ENCODE measurements at places on chromosomes 2 and 18.

DNA sequence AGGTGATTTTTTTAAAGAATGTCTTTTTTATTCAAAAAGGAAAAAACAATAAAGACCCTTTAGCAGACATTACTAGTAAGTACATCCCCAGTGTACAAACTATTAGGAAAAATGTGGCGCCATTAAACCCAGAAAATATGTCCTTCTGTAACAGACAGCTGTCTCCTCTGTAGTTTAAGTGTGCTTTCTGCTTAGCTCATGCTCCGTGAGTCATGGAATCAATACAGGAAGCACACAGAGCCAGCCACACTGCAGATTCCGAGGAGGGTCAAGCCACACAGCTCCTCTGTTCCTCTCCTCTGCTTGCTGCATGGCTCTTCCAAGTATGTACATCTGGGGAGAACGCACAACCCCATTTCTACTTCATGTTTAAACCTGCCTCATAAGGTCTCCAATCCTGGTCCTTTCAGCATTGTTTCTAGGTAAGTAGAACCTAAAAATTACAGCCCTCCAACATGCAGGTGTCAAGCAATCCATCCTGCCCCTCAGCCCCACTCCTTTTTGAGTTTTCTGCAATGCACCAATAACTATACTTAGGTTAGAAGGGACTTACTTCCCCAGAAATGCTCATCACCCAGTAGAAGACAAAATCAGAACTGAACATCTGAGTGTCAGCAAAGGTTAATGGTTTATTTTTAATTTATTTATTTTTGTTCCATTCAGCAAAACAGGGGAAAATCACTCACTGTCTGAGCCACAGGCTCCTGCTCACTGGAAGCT, 37.5 kb downstream of the ACVR1 start:
- DNase-seq: no peak

DNA sequence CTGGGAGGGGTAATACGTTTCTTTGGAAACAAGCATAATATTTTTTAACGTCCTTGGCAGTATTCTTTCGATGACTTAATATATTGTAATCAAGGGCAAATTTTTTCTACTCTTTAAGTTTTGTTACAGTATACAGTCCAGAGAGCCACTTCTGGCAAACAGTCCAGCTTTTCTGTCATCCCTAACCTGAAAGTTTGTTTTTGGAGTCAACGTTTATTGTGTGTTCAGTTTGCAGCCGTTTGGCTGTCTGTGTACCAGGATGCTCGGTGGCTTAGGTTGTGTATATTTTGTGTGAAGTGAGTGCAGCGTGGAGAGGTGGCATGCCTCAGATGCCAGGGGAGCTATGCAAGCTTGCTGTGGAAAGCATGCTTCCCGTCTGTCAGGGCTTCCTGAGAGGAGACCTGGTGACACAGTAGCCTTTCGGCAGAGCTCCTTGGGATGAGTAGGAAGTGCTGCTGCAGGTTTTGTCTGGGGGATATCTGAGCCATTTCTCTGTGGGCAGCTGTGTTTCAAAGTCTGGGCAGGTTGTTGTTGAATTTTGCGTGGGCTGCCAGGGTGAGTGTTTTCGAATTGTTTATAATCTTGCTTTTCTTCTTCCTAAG, 14.7 kb downstream of the MAP3K20 start:
- no peak for DNase-seq

GRCh38 chr2:226207671-226208070, 591.9 kb downstream of the IRS1 start:
- DNase-seq: no peak

DNA sequence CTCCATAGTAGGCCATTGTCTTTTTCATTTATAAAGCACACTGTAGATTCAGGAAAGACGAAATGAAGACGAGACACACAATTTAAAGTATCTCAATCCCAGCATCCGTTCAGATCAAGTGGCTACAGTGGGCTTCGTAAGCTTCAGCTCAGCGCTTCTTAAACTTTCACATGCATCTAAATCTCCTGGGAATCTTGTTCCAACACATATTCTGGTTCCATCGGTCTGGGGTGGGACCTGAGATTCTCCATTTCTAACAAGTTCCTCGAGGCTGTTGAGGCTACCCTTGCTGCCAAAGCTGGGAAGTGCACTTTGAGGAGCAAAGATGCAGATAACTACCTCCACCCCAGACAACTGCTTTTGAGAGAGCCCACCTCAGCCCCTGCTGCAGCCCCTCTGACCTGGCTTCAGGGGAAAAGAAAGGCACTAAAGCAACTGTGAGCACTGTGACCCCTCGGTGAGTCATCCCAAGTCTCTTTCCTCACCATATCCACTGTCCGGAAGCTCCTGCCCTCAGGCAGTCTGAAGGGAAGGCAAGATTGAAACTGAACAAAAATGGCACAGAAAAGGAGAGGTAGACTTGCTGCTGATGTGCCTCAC, 201.1 kb upstream of the FBXO11 start:
- no peak for DNase-seq

GRCh38 chr18:77329651-77330050, 80.0 kb downstream of the GALR1 start:
- no peak for DNase-seq

- no peak for DNase-seq
These were observed at the start of gene DOCK10 for GRCh38 chr2:225041851-225042799. TSS of gene DOCK10 (minus strand) at chr2:225042468. CDS start at chr2:225042374, 94 bp downstream.

- no peak for DNase-seq
These were observed 37.4 kb downstream of the EPAS1 start for GRCh38 chr2:46334389-46335271.

- no peak for DNase-seq
These were observed 73.0 kb downstream of the MYO1B start for GRCh38 chr2:191318037-191318728.

GRCh38 chr2:211077216-211077767, 520.9 kb downstream of the CPS1 start:
- no peak for DNase-seq

GRCh38 chr2:12871694-12872315, 155.1 kb downstream of the TRIB2 start:
- DNase-seq: no peak

- no peak for DNase-seq
These were observed 11.2 kb upstream of the WIPF1 start for GRCh38 chr2:174608866-174609214.

GRCh38 chr2:11582862-11583752, 49.3 kb downstream of the GREB1 start:
- peak; percentile 39 for DNase-seq

- DNase-seq: no peak
These were observed 68.3 kb downstream of the SPRED2 start for GRCh38 chr2:65363879-65364666.

GRCh38 chr2:101983486-101983885, 8.3 kb upstream of the IL1R2 start:
- no peak for DNase-seq

GRCh38 chr2:230777721-230778120, 65.1 kb downstream of the CAB39 start:
- no peak for DNase-seq

GRCh38 chr2:100780203-100781008, 39.5 kb upstream of the NPAS2 start:
- no peak for DNase-seq

DNA sequence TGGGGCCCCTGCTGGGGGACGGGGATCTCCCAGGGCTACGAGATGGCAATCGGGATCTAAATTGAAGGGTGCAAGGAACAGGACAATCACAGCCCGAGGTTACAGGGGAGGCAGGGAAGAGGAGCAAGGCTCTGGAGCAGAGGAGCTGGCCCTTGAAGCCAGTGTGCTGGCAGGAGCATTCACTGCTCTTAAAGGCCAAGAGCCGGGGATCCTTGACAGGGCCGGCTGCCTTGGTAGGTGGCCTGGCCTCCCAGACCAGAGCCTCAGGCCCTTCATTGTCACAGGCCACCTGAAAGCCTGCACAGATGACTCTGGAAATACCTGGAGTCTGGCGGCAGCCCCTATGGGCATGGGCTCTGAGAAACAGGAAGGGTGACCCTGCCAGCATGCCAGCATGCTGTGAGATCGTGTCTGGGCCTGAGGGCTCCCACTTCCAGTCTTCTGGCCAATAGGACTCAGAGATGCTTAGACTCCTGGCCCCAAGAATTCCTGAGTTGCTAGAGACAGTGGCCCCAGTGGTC, 38.7 kb downstream of the PDIA6 start:
- DNase-seq: no peak

- no peak for DNase-seq
These were observed 11.3 kb upstream of the MLPH start for GRCh38 chr2:237475704-237476141.

GRCh38 chr18:79923896-79924585, 27.4 kb downstream of the SLC66A2 start:
- DNase-seq: peak; percentile 6

GRCh38 chr2:109613081-109613921, 465 bp downstream of the SEPTIN10 start:
- no peak for DNase-seq

DNA sequence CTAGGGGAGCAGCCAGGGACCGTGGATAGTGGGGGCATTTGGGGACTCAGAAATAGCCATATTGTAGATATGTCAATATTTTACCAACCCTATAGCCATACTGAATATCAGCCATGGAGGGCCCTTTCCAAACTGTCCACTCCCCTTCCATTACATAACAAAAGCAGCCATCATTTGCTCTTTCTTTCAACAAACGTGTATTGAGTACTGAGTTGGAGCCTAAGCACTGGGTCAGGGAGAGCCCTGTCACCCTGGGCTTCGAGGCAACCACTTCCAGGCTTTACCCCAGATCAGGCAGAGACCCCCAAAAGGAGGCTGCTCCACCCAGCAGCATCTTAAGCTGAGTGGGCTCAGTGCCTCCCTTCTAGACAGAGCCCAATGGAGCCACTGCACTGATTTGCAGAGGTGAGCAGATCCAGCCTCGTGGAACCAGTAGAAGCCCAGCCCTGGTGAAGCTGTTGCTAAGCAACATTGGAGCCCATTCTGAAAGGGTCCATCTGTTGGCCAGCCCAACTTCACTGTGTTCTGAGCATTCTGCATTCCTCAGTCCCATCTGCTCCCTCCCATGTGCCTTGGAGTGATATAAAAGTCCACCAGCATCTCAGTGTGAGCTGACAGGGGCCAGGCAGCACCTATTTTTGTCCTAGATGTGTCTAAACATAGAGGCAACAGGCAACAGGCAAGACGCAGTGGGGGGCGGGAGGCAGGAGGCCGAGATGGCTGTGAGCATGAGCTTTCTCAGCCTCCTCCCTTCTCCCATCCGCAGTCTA, 112.1 kb downstream of the PLB1 start:
- no peak for DNase-seq

DNA sequence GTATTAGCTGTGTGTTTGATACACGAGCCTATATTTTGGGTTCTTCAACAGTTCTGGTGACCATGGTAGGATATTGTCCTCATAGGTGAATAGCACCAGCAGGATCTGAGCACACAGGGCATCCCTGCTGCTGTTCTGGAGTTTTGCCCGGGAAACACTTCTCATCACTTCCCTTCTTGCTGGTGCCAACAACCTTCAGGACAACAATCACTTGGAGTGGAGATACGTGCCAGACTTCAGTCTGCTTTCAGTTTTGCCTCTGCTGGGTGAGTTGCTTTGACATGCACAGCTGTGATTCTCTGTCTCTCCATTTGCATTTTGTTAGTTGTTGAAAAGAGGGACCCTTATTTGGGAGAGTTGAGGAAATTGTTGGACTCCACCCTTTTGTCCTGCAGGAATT, 1347.2 kb upstream of the DDX18 start:
- no peak for DNase-seq

GRCh38 chr2:45871025-45871424, 219.6 kb downstream of the PRKCE start:
- DNase-seq: no peak

DNA sequence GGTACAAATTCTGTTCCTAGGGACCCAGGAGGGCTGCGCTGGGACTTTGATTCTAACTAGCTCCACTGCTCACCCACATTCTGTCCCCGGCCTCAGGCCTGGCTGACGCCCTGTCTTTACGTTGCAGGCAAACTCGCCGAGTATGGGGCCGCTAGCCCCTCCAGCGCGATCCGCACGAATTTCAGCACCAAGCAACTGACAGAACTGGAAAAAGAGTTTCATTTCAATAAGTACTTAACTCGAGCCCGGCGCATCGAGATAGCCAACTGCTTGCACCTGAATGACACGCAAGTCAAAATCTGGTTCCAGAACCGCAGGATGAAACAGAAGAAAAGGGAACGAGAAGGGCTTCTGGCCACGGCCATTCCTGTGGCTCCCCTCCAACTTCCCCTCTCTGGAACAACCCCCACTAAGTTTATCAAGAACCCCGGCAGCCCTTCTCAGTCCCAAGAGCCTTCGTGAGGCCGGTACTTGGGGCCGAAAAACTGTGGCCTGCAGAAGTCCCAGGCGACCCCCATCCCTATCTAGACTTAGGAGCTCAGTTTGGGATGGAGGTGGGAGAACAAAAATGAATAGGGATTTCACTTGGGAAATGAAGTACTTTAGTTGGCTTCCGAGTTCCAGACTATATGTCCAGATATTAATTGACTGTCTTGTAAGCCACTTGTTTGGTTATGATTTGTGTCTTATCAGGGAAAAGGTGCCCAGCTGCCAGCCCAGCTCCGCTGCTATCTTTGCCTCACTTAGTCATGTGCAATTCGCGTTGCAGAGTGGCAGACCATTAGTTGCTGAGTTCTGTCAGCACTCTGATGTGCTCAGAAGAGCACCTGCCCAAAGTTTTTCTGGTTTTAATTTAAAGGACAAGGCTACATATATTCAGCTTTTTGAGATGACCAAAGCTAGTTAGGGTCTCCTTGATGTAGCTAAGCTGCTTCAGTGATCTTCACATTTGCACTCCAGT, 1.5 kb downstream of the HOXD1 start:
- no peak for DNase-seq

DNA sequence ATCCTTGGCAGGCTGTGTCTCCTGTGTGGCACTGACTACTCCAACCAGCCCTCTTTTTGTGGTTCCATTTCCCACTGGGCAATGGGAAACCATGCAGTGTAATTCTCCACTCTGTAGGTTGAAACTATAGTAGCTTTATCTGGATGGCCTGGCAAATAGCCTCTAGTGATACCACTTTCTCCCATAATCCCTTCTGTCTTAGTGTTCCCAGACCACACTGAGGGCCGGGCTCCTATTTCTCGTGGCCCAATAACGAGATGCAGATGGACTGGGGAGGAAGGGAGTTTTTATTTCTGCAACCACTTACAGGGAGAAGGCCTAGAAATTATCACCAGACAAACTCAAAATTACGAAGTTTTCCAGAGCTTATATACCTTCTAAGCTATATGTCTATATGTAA, 24.7 kb downstream of the SKA1 start:
- no peak for DNase-seq

GRCh38 chr2:205763708-205764211, 81.5 kb downstream of the NRP2 start:
- no peak for DNase-seq
